ENCODE measurements at places on chromosomes 11 and 22.

DNA sequence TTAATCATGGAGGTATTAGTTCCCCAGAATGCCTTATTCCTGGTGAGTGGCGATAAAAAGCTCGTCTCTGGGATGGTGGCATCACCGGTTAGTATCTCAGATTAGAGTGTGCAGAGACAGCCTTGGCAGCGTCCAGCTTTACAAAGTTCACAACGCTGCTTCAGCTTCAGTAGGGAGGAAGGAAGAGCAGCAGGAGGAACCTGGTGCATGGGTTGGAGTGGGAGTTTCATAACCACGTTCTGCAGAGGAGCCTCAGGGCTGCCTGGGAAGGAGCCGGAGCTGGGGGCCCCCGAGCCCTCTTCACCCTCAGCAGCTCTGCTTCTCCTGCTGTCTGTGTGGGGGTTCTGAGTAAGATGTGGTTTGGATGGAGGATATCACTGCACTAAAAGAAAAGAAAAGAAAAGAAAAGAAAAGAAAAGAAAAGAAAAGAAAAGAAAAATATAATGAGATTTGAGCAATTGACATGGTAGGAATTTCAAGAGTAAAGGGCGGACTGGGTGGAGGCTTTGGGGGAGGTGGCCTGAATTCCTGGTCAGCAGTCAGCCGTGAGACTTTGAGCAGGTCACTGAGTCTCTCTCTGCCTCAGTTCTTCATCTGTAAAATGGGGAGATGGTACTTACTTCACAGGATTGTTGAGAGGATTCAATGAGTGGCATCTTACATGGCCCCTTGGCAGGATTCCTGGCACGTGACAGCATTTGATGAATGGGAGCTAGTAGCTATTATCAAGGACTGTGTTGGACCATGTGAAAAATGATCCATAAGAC lies 6.5 kb downstream of the ASPHD2 start:
- no peak for DNase-seq

DNA sequence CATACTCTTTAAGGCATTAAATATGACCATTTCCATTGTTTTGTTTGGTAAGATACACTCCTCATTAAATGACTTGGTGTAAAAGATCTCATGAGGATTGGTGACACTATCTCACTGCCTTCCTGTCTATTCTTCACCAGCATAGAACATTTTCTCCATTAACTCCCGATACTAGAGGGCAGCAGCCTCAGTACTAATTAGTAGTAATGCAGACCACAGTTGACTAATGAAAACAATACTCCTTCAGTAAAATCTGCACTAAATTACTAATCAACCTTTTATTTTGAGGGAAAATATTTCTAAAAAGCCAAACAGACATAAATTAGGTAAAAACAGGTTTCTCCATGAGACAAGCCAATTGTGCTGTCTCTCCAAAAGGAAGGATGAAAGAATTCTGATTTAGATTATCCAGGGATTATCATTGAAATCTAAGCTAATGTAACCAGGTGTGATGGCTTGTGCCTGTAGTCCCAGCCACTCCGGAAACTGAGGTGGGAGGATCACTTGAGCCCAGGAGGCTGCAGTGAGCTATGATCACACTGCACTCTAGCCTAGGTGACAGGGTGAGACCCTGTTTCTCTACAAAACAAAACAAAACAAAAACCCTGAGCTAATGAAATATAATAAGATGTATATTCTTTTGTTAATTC lies 9.4 kb downstream of the PGM2L1 start:
- DNase-seq: peak; percentile 58

GRCh38 chr11:22521226-22521625 lies 104.4 kb downstream of the FANCF start:
- DNase-seq: peak; percentile 86

DNA sequence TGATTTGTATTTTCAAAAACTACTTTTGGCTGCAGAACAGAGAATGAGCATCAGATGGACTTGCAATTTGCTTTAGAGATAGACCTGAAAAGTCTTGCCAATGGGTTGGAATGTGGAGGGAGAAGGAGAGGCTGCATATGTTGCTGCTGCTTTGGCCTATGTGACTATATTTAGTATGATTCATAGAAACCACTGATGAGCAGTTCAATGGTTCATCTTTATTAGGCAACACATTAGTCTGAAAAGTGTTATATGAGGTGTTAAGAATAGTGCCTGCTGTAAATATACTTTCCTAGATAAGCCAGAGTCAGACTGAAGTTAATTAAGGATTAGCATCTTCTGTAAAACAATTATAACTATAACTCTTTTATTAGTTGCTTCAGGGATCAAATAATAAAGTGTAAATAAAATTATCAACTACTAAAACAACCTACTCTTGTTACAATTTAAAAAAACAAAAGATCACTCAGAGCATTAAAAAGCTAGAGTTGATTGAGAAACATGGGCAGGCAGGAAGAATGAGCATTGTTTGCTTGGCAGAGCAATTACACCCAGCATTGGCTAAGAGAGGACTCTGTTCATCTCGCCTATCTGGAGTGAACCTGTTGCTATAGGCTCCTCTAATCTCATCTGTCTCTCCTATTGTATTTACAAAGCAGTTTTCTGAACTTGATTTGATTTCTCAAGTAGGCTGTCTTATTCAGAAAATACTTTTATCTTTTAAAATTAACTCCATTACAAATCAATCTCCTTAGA lies 36.3 kb downstream of the HORMAD2 start:
- peak; percentile 74 for DNase-seq

DNA sequence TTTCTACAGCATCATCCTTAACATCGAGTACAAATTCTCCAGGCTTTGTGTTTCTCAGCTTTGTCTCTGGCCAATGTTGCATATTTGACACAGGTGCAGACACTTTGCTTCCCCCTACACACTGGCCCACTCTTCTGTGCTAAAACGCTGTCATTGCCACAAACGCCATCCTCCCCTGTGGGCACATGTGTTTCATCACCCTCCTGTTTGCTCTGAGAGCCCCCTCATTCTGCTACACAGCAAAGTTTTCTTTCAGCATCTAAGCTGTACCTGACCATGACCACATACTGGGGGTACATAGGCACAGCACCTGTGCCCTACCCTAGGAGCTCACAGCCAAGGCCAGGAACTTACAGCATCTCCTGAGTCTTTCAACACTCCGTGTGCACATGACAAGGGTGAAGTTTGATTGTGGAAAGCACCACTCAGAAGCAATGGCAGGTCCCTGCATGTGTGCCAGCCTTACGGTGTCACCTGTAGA lies 7.9 kb upstream of the IGLL5 start:
- DNase-seq: no peak

GRCh38 chr11:26632691-26633159 lies 60.7 kb upstream of the MUC15 start:
- DNase-seq: no peak

- DNase-seq: no peak
Measured at GRCh38 chr11:126280595-126280994, 2.3 kb upstream of the TIRAP start.

- peak; percentile 17 for DNase-seq
Measured at GRCh38 chr11:132094598-132094997, 724.2 kb downstream of the NTM start.

DNA sequence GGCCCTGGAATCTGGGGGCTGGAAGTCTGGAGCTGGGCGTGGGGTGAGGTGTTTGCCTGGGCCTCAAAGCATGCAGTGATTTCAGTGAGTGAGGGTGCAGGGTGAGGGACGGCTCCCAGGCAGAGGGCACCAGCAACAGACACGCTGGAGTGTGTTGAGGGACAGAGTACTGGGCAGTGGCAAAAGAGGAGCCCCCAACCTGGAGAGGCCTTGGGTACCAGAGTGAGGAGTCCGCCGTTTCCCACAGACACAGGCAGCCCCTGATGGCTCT lies 12.0 kb upstream of the TBC1D22A start:
- no peak for DNase-seq

- DNase-seq: no peak
Measured at GRCh38 chr11:113198972-113199661, 115.3 kb upstream of the TTC12 start.

GRCh38 chr11:44572884-44573283 lies 7.4 kb downstream of the CD82 start:
- no peak for DNase-seq

- no peak for DNase-seq
Measured at GRCh38 chr11:112634995-112635737, 326.1 kb upstream of the NCAM1 start.

DNA sequence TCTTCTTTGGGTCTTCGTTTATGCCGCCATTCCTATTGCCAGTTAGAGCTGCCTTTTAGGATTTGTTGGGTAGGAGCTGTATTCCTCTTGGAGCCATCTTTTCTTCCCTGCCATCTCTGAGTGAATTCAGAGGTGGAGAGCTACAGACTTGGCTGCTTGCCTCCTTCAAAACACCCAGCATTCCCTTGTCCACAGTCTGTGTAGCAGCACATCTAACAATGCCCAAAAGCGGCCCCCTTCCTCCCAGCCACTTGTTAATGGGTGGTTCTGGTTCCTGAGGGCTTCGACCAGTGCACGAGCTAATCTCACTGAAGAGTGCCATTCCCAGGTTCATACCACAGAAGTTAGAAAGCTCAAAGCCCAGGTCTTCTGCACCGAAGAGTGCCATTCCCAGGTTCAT lies 37.7 kb downstream of the MARK2 start:
- DNase-seq: no peak

DNA sequence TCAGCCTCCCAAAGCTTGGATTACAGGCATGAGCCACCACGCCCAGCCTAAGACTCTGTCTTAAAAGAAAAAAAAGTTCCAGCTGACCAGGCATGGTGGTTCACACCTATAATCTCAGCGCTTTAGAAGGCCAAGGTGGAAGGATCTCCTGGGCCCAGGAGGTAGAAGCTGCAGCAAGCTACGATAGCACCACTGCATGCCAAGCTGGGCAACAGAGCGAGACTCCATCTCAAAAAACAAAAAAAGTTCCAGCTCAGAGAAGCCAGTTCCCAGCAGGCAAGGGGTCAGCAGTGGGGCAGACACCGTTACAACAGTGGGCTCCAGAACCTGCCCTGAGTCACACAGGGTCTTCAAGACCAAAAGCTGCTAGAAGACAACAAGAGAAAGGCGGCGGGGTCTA lies 3.3 kb downstream of the TMEM184B start:
- no peak for DNase-seq

GRCh38 chr11:2267851-2268728 lies 2.3 kb downstream of the ASCL2 start:
- DNase-seq: no peak

GRCh38 chr22:23275751-23276150 lies 95.4 kb downstream of the BCR start:
- no peak for DNase-seq

GRCh38 chr11:125091247-125091876 lies 20.1 kb downstream of the TMEM218 start:
- peak; percentile 69 for DNase-seq

DNA sequence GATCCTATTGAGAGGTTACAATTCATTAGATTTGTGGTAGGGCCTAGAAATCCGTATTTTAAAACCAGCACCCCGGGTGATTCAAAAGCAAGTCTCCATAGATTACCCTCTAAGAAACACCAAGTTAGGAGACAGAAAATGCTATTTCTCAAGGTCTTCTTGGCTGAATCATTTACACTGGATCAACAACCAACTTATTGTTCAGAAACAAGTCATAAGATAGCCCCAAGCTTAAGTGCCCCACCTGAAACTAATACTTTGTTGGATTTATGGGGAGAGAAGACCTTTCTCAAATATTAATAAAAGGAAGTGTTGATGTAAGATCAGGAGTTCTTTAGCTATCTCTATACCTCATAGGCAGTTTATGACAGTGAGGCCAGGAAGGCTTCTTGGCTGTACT lies 345.2 kb downstream of the LARGE1 start:
- DNase-seq: no peak

DNA sequence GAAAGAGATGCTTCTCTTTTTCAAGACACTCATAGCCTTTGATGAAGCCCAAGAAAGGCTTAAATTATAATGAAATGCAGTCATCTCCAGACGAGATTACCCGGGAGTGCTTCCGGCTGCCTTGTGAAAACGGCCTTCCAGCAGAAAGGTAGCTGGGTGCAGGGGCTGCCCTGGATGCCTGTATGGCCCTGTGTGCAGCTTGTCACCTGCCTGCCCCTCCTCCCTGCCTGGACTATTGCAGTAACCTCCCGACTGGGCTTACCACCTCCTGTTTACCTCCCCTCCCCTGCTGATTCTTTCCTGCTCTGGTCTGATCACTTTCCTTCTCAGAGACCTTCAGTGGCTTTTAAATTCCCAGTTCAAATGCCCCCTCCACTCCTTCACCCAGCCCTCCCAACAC lies 126.4 kb upstream of the SYT13 start:
- DNase-seq: no peak

DNA sequence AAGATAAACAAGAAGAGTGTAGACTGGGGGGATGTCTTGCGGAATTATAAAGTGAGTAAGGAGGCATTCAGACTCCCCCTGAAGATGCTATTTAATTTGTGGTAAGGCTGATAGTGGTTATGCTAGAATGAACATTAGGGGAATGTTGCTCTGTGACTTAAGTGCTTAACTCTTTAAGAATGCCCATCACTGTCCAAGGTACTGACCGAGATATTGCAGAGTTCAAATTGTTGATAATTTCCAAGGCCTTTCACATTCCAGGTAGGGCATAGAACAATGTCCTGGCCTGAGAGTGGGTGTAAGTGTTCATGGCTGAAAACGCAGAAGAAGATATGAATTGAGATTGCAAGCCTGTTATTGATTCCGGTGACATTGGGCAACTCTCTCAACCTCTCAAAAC lies 90.3 kb upstream of the SEZ6L start:
- no peak for DNase-seq

DNA sequence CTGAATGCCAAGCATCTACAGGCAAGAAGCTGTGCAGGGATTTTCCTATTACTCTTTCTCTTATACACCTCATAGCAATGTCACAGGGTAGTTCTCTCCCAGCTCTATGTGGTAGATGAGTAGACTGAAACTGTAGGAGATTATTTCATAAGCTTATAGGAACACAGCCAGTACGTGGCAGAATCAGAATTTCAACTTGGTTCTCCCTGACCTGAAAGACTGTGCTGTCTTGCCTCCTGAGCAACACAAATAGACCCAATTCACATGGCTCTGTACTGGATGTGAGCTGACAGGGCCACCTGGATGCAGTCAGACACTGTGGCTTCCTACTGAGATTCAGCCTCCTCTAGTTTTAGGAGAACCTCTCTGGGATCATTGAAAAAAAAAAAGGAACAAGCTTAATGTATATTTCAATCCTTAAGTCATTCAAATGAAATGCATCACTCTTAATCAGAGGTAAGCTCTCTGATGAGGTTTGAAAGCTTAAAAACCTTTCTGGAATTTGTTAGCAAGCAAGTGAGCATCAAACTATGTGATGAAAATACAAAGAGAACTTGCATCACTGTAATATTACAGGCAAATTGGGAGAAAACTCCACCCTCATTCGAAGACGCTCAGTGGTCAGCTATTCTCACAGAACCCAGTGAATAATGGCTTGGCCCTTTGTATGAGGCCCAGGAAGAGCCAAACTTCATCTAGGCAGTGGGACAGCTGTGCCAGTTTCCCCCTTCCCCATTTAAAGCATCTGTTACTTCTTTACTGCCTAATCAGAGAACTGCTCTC lies 1039.3 kb downstream of the NTM start:
- DNase-seq: peak; percentile 73

DNA sequence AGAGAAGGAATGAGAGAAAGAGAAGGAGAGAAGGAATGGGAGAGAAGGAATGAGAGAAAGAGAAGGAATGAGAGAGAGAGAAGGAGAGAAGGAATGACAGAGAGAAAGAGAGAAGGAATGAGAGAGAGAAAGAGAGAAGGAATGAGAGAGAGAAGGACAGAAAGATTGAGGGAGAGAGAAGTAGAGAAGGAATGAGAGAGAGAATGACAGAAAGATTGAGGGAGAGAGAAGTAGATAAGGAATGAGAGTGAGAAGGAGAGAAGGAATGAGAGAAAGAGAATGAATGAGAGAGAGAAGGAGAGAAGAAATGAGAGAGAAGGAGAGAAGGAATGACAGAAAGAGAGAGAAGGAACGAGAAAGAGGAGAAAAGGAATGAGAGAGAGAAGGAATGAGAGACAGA lies 34.1 kb upstream of the APOL5 start:
- DNase-seq: no peak

Measured in fibroblast of skin of right biceps (primary cell).